ENCODE measurements at places on chromosomes 3 and 15.

GRCh38 chr15:78822514-78822913 lies 11.2 kb upstream of the ADAMTS7 start:
- DNase-seq: no peak

DNA sequence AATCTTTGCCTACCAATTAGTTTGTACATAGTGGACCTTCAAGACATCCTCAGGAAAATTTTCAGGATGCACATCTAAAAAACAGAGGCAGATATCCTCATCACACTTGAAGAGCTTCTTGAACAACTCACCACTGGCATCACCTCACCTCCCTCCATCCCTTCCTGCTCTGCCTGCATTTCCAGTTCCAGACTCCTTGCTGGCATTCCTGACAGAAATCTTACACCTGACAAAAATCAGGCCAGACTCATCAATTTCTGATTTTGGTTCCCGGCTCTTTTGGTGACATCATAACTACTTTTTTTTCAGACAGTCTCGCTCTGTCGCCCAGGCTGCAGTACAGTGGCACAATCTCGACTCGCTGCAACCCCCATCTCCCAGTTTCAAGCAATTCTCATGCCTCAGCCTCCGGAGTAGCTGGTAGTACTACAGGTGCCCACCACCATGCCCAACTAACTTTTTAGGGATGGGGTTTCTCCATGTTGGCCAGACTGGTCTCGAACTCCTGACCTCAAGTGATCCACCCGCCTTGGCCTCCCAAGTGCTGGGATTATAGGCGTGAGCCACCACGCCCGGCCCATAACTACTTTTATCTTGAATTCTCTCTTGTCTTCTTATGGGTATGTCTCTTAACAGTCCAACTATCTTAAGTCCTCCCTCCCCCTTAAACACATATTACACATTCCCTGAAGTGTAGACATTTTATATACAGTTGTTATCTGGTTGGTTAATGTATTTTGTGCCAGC lies 216.6 kb upstream of the IL12A start:
- DNase-seq: no peak

GRCh38 chr3:161409069-161409468 lies 37.8 kb upstream of the SPTSSB start:
- no peak for DNase-seq

DNA sequence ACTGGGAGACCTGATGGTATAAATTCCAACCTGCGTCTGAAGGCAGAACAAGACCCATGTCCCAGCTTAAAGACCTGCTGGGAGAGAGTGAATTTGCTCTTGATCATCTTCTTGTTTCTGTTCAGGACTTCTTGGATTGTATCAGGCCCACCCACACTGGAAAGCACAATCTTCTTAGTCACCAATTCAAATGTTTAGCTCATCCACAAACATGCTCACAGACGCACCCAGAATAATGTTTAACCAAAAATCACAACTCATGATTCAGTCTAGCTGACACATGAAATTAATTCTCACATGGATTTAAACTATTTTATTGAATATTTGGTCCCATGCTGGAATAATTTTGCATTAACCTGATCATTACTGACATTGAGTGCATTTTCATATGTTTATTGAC lies 37.8 kb upstream of the GOLGA6L2 start:
- no peak for DNase-seq

DNA sequence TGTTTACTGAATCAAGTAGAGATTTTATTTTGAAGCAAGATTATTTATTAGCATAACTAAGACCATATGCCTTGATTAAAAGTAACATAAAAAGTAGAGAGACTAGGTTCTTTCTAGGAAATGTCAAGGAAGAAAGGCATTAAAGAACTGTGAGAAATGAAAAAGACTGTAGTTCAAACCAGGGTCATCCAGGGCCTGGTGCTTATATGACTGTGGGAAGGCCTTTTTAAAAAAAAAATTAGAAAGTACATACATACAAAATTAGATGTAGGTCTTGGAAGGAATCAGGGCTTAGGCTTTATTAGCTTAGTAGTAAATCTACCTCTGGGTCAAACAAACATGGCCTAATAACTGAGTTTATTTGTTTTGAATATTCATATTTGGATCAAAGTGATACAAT lies 173.9 kb upstream of the TBL1XR1 start:
- DNase-seq: no peak

- no peak for DNase-seq
These were observed 34.4 kb downstream of the FAM240A start for GRCh38 chr3:46646700-46647099.

- DNase-seq: no peak
These were observed 99.1 kb downstream of the OXSM start for GRCh38 chr3:25888892-25889524.

DNA sequence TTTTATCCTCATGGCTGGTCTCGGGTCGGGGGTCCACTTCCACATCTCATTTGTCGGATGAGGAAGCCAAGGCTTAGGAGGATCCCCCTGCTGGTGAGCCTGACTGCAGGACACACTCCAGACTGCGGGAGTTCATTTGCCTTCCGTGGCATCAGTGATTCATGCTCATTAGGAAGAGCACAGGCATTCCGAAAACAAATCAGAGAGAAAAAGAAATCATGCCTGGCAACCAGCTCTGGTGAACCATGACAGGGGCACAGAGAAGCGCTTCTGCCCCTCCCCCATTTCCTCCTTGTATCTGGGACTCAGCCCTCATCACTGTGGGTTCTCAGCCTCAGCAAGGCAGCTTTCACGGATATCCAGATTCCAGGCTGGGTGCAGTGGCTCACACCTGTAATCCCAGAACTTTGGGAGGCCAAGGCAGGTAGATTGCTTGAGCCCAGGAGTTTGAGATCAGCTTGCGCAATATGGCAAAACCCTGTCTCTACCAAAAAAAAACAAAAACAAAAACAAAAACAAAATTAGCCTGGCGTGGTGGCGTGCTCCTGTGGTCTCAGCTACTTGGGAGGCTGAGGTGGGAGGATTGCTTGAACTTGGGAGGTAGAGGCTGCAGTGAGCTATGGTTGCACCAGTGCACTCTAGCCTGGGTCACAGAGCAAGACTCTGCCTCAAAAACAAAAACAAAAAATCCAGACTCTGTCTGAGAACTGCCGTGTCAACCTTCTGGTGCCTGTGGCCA lies 28.4 kb downstream of the IRAK2 start:
- no peak for DNase-seq

GRCh38 chr3:63386568-63386967 lies 108.5 kb downstream of the SYNPR start:
- DNase-seq: no peak

DNA sequence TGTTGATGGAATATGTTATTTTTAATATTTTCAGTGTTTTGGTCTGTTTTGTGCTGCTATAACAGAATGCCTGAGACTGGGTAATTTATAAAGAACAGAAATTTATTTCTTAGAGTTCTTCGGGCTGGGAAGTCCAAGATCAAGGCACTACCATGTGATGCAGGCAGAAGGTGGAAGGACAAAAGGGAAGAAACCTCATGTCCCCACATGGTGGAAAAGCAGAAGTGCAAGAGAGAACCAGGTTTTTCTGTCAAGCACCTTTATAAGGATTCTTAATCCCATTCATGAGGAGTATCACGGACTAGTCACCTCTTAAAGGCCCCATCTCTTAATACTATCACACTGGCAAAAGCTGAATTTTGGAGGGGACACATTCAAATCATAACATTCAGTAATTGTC lies 57.9 kb upstream of the EPHB3 start:
- no peak for DNase-seq

- DNase-seq: no peak
These were observed 18.3 kb upstream of the IGF2BP2 start for GRCh38 chr3:185843126-185843525.

DNA sequence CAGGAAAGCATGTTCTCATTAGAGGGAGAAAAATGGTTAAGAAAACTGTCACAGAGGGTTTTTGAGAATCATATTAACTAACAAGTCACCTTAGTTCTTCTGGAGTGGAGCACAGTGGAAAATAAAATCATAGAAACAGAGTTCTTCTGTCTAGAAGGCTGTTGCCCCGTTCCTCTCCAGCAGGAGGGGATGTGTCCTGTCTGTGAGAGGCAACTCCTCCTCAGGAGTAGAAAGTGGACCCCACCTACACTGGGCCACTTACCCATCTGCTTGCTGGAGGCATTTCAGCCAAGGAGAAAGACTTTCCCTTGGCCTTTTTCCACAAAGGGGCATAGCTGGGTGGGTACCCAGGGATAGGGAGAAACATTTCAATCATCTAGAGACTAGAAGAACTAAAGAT lies 106.6 kb downstream of the SSR3 start:
- DNase-seq: no peak

Measured in caudate nucleus (tissue), 63 donors.